ENCODE measurements at places on chromosomes 12 and 14. TPM values are rescaled to one million over a fixed set of nuclear protein-coding genes. Genes with fewer than 3 reads are reported as not detected.

DNA sequence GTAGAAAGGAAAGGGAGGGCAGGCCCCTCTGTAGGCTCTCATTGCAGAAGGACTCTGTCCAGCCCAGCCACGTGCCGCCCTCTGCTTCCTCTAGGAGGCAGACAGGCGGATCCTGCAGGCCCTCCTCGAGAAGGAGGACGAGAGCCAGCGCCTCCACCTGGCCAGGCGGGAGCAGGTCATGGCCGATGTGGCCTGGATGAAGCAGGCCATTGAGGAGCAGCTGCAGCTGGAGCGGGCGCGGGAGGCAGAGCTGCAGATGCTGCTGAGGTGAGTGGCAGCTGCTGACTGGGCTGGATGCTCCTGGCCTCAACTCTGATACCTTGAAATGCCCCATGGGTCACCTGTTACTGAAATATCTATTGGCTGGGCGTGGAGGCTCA lies 10.9 kb downstream of the TCHP start:
- no peak for DNase-seq

DNA sequence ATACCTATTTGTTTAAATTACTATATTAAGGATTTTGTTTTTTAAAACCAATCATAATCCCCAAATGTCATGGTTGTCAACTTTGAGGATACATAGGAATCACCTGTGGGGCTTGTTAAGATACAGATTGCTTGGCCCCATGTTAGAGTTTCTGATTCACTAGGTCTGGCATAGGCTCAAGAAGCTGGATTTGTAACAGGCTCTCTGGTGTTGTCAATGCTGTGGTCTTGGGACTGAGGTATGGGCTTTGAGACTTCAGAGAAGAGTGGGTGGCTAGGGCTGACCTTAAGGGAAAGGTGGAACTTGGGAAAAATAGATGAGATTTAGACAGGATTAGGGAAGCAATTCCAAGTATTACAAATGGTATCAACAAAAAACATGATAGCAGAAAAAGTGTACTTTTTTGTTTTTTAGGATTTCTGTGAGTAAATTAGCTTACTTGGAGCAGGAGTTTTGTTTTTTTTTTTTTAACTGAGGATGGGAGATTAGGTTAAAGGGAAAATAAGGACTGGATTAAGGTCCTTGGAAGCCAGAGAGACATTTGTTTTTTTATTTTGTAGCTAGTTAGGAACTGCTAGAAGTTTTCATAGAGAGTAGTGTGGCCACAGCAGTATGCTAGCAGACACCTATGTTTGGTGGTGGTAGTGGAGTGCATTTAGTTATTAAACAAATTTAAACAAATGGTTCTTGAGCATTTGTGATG lies 88.6 kb downstream of the RAD51B start:
- peak; percentile 52 for DNase-seq

Gene TTC7B
- 15.8 TPM for polyA plus RNA-seq

DNA sequence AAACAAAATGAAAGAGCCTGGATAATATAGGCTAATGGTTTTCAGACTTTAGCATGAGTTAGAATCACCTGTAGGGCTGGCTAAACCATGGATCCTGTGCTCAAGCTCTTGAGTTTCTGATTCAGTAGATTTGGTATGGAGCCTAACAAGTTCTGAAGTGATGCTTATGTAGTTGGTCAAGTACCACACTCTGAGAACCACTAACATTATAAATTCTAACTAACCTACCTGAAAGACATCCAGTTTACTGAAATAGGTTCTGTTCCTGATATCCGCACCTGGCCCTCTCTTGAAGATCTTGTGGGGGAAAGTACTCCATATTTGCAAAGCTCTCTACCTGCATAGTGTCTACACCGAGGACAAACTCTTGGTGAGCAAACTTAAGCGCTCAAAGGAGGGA lies 59.4 kb upstream of the VSX2 start:
- DNase-seq, result peak; percentile 70

- no peak for DNase-seq
Observed at GRCh38 chr12:68483592-68484383, 126.9 kb upstream of the RAP1B start.
